ENCODE measurements at places on chromosomes 16 and 17.

DNA sequence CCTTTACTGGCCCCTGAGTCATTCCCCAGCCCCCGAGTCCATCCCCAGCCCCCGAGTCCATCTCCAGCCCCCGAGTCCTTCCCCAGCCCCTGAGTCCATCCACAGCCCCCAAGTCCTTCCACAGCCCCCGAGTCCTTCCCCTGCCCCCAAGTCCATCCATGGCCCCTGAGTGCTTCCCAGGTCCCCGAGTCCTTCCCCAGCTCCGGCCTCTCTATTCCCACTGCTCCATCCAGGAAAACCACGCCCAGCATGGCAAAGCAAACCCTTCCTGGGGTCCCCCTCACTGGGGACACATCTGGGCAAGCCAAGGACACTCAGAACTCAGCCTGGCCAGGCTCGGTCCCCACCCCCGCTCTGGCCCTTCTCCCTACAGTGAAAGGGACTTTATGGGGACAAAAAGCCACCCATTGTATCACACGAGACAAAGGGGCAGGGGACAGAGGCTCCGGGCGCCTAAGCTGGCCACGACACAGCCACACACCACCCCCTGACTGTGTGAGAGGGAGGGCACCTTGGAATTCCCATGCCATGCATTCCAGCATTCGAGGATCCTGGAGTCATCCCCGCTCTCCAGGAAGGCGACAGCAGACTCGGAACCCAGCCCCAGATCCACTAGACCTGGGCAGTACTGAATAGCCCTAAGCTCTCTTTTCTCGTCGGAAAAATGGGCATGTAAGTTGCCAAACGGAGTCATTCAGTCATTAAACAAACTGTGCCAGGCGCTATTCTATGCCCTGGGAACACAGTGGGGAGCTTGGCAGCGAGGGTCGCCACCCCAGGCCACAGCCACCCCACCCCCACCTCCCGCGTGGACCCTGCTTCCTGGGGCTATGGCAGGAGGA lies 14.0 kb downstream of the PLLP start:
- DNase-seq: no peak

- DNase-seq: peak; percentile 60
Measured at GRCh38 chr17:57993471-57994365, 5.7 kb upstream of the VEZF1 start.

DNA sequence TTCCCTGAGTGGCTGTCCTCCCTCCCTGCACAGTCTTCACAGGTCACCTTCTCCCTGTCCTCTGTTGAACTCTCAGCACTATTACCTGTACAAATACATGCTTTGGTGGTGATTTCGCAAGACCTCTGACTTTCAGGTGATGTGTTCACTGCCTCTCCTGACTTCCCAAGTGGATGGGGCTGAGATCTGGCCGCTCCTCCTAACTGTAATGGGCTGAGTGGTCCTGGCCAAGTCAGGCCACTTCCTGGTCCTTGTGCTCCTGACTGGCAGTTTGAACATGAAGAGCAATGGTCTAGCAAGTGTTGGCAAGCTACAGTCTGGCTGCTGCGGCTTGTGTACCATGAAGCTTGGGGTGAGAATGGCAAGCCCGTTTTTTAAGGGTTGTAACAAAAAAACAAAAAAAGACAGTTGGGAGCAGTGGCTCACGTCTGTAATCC lies 11.7 kb upstream of the TMED6 start:
- no peak for DNase-seq

DNA sequence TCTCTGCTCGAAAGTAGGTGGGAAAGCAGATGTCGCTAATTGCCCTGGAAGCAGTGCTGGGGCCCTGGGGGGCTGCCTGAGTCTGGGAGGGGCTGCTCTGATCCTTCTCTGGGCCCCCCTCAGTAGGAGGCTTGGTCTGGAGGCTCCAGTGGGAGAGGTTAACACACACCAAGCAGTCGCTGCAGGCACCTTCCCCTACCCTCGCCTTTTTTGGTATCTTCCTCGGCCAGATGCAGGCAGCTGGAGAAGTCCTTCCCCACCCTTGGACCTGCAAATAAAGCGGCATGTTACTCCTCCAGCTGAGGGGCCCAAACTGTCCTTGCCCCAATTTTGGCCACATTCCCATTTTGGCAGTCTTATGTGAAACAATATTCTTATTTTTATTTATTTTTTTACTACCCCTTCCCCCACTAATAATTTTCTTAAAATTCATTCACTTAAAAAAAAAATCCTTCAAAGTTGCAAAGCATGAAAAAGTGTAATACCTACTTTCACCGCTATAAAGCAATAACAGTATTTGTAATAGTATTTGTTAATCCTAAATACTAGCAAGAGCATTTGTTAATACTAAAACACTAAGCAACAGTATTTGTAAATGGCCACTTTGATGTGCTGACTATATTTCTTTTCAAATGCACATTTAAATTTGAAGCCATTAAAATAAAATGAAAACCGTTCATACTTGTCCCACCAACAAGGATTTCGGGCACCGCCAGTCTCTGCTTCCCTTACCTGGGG lies 15.0 kb downstream of the C16orf46 start:
- DNase-seq: no peak

GRCh38 chr17:59848778-59849177 lies 44.0 kb downstream of the TUBD1 start:
- DNase-seq: no peak

GRCh38 chr16:20910781-20911321 lies 10.3 kb downstream of the LYRM1 start:
- no peak for DNase-seq

DNA sequence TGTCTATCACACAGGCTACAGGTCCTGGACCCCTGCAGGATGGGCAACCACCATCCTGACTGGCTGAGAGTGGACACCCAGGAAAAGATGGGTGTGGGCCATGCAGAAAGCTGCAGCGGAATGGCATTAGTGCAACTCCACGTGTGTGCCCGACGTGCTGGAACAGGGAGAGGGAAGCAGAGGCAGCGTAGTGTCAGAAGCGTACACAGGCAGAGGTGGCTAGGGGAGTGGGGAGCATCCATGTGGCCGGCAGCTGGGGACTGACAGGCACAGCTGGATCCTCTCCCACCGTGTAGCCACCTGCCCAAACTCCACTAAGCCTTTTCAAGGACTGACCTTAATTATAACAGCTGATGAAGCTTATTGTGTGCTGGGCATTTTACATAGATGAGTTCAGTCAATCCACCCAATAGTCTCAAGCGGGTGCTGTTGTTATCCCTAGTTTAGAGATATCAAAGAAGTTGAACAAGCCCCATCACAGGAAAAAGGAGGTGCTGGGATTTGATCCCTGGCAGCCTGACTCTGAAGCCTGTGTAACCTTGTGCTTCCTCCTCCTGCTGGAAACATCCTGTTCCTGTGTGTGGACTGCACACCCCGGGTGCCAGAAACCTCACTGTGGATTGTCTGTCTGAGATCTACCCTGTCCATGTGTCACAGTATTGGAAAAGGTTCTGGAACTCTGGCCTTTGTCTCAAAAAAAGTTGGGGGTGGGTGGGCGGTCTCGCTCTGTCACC lies 114.0 kb downstream of the PRKCA start:
- DNase-seq: no peak

GRCh38 chr17:81339534-81340296 lies 44.6 kb upstream of the SLC38A10 start:
- DNase-seq: no peak

GRCh38 chr17:71286625-71287024 lies 834.2 kb upstream of the SOX9 start:
- no peak for DNase-seq

- no peak for DNase-seq
Measured at GRCh38 chr16:35596467-35596866, 2137.1 kb downstream of the TP53TG3F start.

DNA sequence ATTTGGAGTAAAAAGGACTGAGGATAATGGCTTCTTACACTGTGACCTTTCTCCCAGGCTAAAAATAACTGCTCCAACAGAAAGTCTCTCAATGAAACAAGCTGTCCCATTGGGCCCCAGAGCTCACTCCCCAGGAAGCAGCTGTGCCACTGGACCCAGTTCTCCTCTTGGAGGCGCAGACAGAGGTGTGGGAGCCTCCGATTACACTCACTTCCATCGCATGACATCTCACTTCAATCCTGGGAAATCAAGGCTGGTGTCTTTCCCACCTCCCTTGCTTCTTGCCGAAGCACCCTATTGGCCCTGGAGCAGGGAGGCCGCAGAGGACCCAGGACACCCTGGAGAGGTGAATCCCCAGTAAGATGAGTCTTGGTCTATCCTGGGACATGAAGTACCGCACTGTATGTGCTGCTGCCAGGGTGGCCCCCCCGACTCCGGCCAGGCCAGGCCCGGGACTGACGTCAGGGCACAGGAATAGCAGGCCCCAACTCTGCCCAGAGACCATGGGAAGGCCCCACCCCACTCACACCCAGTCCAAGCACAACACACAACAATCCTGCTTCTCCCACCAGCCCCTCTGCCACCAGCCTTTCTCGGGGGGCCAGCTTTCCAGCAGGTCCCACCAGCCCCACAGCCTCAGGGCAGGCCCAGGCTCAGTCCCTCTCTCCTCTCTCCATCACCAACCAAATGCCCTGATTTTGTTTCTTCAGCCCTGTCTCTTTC lies 29.5 kb downstream of the SRL start:
- DNase-seq: no peak

DNA sequence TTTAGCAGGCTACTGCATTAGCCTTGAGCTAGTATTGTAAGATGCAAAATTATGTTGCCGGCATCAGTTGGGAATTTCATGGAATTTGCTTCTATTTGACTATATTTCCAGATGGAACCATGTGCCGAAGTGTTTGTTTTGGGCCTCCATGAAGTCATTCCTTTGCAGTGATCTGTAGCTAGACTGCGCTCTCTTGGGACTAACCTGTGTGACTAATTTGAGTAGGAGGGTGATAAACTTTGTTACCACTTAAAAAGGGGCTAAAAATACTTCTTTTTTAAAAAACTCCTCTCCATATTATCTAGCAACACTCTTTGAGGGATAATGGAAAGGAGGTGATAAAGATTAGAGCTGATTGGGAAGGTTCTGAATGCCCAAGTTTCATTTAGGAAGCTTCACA lies 166.8 kb upstream of the TBX2 start:
- DNase-seq: no peak

GRCh38 chr17:18217412-18218015 lies 7.9 kb upstream of the LLGL1 start:
- no peak for DNase-seq

GRCh38 chr16:9607515-9608230 lies 516.2 kb downstream of the HAPSTR1 start:
- no peak for DNase-seq

- DNase-seq: no peak
Measured at GRCh38 chr17:51365090-51365489, 104.7 kb downstream of the UTP18 start.

GRCh38 chr17:31627960-31628359 lies 231.1 kb downstream of the COPRS start:
- DNase-seq: no peak

- DNase-seq: peak; percentile 9
Measured at GRCh38 chr17:78343543-78344201, 16.2 kb downstream of the SOCS3 start.

- DNase-seq: no peak
Measured at GRCh38 chr17:79203016-79203415, 128.4 kb downstream of the ENGASE start.

DNA sequence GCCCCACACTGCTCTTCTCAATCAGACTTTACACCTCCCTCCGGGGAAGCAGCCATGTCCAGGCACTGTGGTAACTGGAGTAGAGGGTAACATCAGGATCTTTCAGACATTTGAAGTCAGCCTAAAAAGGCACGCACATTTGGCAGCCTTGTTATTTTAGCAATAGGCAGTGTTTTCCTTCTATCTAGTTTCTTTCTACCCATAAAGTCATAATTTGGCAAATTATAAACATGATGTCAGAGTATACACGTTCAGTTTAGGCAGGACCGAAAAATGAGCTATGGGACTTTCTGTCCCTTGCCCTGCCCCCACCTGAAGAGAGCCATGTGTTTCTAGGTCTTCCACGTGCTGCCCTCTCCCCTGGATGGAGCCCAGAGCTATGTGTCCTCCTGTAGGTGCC lies 21.1 kb downstream of the NARF start:
- DNase-seq: no peak

DNA sequence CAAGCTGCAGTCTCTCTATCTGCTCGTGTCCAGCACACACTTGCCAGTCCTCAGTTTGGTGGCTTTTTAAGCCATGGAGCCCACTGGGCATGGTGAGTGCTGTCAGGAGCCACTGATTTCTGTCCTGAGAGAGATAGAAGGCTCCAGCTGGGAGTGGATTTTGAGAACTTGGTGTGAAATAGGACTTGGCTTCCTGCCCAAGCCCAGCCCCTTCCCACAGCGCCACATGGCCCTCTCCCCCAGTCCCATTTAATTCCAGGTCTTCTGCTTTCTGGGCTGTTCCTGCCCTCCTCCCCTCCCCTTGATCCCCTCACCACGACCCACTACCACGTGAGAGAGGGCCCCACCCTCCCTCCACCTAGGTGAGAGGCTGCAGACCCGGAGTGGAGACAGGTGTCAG lies 14.4 kb upstream of the ABCC3 start:
- no peak for DNase-seq

GRCh38 chr17:49447628-49448302 lies 33.1 kb upstream of the PHB1 start:
- no peak for DNase-seq

- no peak for DNase-seq
Measured at GRCh38 chr16:15594711-15595320, 48.1 kb downstream of the MARF1 start.

GRCh38 chr16:49127103-49127502 lies 154.5 kb downstream of the CBLN1 start:
- DNase-seq: no peak

GRCh38 chr17:58517378-58517927 lies 3.0 kb upstream of the MTMR4 start:
- DNase-seq: no peak

GRCh38 chr16:17266608-17267313 lies 204.0 kb downstream of the XYLT1 start:
- DNase-seq: no peak

DNA sequence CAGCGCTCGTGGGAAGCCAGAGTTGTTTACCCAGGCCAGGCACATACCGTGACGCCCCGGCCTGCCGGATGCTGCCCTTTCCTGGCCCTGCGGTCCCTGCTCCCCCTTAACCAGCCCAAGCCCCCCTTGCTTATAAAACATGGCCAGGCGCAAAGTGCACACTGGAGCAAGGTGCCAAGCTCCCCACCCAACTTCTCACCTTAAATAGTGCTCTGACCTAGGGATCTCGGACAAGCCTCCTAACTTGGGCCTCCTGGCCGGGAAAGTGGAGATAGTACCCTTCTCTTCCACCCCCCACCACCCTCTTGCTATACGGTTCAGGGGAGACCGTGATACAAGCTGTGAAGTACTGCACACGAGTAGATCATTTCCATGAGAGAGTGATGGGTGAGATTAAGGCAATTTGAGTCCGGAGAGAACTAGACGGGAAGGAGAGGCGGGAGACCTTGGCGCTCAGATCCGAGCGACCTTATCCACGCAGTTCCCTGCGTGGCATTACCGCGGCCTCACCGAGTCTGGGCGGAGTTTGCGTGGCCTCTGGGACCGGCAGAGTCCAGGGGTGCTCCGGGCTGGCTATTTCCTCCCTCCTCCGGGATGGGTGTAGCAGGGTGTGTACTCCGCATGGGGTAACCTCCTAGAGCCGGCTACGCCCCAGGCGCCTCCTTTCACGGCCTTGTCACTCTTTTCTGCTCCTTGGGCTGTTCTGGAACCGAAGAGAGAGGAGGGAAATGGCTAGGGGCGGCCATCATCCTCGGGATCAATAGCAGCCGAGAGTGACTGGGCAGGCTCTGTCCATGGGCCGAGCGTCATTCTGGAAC lies 4.4 kb upstream of the LHX1 start:
- no peak for DNase-seq

All from DMS153 (cell line).